ENCODE measurements at places on chromosomes 6 and 20. TPM values are rescaled to one million over a fixed set of nuclear protein-coding genes. Genes with fewer than 3 reads are reported as not detected.

PPP1R3G gene
- 0.06 TPM for polyA plus RNA-seq

DNA sequence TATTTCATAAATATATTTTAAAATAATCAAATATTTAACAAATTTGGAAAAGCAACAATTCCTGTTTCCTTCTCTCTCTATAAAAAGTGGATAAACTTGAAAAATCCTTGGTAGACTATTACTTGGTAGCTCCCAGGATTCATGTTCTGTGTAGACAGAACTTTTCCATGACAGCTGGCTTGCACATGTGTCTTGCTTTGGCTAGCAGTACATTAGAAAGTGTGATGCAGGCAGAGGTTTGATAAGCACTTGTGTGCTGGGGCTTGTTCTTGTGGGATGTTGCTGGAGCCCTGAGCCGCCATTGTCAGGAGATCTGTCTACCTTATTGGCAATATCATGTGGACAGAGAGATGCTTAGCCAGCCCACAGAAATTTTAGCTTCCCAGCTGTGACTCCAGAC, 327.2 kb downstream of the CDKAL1 start:
- DNase-seq, result no peak

- no peak for DNase-seq
Observed at GRCh38 chr6:82080767-82081166, 166.8 kb downstream of the IBTK start.

DNA sequence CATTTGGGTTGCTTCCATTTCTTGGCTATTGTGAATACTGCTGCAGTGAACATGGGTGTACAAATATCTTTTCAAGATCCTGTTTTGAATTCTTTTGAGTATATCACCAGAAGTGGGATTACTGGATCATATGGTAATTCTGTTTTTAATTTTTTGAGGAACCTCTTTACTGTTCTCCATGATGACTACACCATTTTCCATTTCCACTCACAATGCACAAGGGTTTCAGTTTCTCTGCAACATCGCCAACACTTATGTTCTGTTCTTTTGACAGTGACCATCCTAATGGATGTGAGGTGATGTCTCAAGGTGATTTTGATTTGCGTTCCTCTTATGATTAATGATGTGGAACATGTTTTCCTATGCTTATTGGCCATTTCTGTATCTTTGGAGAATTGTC, 214.4 kb upstream of the ZFP64 start:
- DNase-seq, result no peak

GRCh38 chr6:164108092-164108491, 693.6 kb downstream of the QKI start:
- DNase-seq, result no peak

DNA sequence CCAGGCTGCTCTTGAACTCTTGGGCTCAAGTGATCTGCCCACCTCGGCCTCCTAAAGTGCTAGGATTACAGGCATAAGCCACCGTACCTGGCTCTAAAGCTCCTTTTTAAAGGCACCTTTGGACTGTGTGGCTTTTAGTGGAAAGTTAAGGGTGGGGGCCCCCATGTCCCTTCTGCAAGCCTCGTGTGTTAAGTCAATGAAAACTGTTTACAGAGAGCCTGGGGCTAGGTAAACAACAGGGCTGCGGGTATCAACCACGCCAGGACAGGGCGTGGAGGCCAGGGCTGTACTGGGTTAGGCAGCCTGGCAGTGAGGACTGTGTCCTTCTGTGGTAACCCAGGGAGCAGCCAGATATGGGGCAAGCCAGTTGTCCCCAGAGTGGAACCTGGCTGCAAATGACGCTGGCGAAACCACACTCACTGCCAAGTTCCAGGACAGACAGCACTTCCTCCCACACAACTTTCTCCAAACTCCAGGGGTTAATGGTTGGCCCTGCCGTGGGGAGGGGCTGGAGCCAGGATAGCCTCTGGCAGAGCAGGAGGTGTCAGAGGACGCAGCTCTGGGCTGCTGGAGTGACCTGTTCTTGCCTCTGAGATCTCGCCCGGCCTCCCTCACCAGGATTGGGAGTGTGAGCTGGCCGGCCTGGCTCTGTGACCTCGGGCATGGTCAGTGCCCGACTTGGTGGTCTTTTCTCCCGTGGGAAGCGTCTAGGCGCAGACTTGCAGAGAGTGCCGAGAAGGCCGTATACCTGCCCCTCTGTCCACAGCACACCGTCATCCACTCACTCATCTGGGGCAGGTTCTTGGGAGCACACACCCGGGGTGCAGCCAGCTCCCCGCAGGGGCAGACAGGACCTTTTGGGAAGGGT, 3.2 kb downstream of the SLC17A9 start:
- peak; percentile 64 for DNase-seq

UST gene
- polyA plus RNA-seq, result 1.3 TPM

GRCh38 chr6:3386374-3386857, 70.4 kb downstream of the SLC22A23 start:
- no peak for DNase-seq

DNA sequence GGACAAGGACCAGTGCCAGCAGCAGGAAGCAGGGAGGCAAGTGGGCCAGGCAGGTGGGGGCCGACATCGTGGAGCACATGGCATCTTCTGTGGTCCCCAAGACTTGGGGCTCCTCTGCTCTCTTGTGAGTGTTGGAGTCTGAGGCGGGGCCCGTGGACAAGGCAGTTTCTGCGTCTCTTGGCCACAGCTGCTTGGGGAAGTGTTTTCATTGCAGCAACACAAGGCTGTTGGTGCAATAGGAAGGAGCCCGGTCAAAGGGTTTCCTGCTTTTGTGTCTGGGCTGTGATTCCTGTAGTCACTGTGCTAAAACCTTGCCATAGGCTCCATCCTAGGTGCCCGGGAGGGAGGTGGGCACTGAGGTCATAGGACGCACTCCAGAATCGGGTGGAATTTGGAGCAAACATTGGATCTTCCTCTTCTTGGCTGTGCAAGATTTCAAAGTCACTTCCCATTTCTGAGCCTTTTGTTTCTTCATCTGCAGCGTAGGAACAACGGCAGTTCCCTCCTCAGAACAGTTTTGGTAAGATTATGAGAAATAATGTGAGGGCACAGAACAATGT, at the start of gene SIRPB2:
Gene SIRPB2, minus strand, starts transcription at position 140 of the 560 bp plus-strand sequence. Its CDS starts 61 bp downstream, at position 79.
- DNase-seq, result no peak

DNA sequence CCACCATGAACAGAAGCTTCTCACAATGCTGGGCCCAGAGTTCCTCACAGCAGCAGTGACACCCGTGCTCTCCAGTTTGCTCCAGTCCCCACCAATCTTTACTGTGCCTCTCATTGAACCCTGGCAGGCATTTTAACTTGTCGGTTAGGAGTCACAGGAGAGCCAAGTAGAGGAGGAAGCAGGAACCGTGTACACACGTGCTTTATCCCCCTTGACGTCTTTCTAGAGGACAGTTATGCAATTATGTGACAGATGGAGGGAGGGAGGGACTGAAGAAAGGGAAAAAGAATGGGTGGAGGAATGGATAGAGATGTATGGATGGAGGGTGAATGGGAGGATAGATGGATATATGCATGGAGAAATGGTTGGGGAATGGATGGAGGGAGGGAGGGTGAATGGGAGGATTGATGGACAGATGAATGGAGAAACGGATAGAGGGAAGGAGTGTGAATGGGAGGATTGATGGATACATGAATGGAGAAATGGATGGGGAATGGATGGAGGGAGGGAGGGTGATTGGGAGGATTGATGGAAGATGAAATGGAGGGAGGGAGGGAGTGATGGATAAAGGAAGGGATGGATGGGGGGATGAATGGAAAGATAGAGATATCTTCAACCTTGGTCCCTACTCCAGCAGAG, 26.0 kb downstream of the RBM38 start:
- no peak for DNase-seq

DNA sequence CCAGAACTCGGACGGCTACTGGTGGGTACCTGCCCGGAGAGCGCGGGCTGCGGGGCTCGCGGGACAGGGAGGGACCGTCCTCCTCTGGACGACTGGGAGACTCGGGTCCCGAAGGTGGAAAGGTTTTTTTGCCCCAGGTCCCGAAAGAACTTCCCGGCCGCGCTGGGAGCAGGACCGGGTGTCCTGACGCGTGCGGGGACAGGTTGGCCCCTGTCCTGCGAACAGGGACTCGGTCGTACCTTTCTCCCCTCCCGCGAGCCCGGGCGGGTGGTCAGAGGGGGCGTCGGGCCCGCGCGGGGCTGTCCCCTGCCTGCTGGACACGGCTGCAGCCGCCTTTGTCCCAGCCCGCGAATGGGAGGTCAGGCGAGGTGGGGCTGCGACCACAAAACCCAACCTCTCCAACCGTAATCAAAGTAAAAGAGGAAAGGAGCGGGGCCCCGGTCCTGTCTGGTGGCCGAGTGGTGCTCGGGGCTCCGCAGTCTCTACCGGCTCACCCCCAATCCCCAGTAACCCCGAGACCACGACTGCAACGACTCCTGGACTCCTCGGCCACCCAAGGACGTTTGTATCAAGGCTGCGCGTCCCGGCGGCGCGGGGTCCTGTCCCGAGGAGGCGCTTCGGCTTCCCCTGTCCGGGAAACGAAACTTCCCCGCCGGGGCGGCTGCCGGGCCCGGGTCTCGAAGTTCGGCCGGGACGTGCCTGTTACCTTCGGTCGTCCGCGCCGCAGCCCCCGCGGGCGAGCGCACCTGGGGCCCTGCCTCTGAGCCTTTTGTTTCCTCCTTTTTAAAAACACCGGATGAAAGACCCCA, 798 bp downstream of the DSP start:
- peak; percentile 23 for DNase-seq

GRCh38 chr6:62285612-62286469, at the start of gene KHDRBS2:
TSS of gene KHDRBS2 (minus strand) at chr6:62286225.
- DNase-seq, result peak; percentile 89

MUCL3 gene
- polyA plus RNA-seq, result not detected

TOX2 gene
- polyA plus RNA-seq, result 0.51 TPM

DNA sequence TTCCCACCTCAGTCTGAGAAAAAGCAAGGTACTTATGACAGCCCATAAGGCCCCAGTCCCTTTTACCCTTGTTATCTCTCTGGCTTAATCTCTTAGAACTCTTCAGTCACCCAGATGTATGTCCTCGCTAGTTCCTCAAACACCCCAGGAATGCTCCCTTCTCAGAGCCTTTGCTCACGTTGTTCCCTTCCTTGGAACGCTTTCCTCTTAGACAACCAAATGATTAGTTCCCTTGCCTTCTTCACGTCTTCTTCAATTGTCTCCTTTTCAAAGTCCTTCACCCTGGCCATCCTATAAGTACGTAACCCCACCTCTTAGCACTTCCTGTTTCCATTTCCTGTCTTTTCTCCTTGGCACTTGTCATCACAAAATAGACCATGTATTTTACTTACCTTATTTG, 1.1 kb upstream of the APOBEC2 start:
- DNase-seq, result no peak

- DNase-seq, result no peak
Observed at GRCh38 chr6:37723016-37723415, 25.3 kb upstream of the MDGA1 start.

TP53TG5 gene
- 1.0 TPM for polyA plus RNA-seq

TMEM217 gene
- 0.14 TPM for polyA plus RNA-seq

SLC22A7 gene
- not detected for polyA plus RNA-seq

DNA sequence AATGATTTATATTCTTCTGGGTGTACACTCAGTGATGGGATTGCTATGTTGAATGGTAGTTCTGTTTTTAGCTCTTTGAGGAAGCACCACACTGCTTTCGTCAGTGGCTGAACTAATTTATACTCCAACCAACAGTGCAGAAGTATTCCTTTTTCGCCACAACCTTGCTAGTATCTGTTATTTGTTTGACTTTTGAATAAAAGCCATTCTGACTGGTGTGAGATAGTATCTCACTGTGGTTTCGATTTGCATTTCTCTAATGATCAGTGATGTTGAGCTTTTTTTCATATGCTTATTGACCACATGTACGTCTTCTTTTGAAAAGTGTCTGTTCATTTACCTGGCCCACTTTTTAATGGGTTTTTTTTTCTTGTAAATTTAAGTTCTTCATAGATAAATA, 583.8 kb upstream of the ARID1B start:
- no peak for DNase-seq

- DNase-seq, result no peak
Observed at GRCh38 chr20:18585134-18585533, 2.7 kb upstream of the DTD1 start.

- DNase-seq, result no peak
Observed at GRCh38 chr20:5871459-5872410, 78.6 kb downstream of the TRMT6 start.

ANKEF1 gene
- polyA plus RNA-seq, result 1.3 TPM

DNA sequence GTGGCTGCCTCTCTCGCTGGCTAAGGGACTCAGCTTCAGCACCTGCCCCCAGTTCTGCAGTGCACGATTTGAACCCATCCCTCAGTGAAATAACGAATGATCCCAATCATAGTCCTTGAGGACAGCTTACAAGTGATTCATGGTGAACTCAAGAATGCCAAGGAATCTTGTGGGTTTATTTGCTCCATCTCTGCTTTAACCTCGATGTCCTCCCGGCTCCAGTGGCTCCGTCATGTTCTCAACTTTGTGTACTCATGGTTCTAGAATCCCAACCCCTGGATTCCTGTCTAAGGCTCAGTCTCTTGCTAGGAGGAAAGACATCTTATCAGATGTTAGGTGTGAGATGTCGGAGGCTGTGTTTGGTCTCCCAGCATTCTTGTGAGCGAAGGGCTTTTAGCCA, 29.0 kb upstream of the GTSF1L start:
- no peak for DNase-seq

FABP7 gene
- polyA plus RNA-seq, result 42.1 TPM

- peak; percentile 82 for DNase-seq
Observed at GRCh38 chr20:64083378-64083803, 807 bp downstream of the LKAAEAR1 start.

DNA sequence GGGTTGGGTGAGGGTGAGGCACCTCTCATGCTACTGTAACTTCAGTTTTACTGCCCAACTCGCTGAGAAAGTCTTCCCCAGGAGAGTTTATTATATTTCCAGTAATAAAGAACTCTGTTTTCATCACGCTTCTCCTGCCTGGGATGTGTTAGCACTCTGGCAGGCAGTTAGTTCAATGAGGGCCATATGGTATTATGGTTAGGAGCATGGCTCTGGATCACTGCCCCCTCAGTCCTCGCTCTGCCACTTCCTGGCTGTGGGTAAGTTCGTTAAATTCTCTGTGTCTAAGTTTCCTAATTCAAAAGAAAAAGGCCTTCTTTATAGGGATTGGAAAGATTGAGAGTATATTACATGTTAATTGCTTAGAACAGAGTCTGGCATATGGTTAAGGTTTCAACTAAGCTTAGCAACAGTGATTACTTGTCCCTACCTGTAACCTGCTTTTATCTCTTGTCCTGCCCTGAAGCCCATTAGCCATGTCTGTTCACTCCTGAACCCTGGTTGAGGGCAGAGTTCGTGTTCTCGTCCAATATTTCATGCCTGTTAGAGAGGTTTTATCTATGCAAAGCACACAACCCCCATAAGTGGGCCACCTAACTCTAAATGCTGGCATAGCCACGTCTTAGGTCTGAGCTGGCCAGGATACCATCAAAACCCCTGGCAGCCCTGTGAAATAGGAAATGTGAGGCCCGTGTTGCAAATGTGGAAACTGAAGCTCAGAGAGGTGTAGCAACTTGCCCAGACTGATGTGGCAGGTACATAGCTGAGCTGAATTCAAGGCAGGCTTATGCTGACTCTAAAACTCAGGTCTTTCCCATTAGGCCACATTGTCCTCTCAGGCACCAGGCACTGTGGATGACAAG, 342.5 kb upstream of the JARID2 start:
- no peak for DNase-seq

RRAGD gene
- 70.8 TPM for polyA plus RNA-seq

EYS gene
- polyA plus RNA-seq, result not detected

GRCh38 chr20:22723659-22724058, 139.3 kb upstream of the FOXA2 start:
- DNase-seq, result no peak

TMC2 gene
- polyA plus RNA-seq, result 0.04 TPM

CFAP206 gene
- 0.10 TPM for polyA plus RNA-seq
